B cell (primary cell): ENCODE measurements at places on chromosomes 1 and 21. TPM values are rescaled to one million over a fixed set of nuclear protein-coding genes. Genes with fewer than 3 reads are reported as not detected.

TMPRSS2 gene
- polyA plus RNA-seq, result not detected in 2 replicates

CNIH3 gene
- polyA plus RNA-seq, result 0.52 and 0.72 TPM in 2 replicates

PPM1J gene
- polyA plus RNA-seq, result 7.5 and 9.8 TPM in 2 replicates

- DNase-seq, result no peak
Measured at GRCh38 chr1:68314151-68314780, 81.9 kb upstream of the WLS start.

- no peak for DNase-seq
Measured at GRCh38 chr1:171220081-171220420, 28.2 kb upstream of the FMO1 start.

DNA sequence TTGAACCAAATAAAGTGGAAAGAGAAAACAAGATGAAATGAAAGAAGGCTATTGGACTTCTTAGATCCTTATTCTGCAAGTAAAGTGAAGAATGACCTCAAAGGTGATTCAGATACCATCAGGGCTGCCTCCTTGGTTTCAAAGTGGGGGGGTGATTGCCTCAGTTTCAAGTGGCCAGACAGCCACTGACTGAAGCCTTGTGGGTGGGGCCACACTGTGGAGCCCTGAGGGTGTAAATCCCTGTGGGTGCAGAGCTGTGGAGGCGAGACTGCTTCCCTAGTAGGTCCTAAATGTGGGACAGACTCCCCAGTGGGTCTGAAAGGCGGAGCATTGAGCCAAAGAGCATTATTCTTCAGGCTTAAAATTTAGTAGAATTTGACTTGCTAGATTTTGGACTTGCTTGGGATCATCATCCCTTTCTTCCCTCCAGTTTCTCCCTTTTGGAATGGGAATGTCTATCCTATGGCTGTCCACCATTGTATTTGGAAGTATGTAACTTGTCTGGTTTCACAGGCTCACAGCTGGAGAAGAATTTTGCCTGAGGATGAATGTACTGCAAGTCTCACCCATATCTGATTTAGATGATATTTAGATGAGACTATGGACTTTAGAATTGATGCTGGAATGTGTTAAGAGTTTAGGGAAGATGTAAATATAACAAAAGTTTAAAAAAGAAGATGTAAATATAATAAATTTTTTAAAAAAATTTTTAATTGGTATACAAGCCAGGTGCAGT lies 71.6 kb upstream of the SOX13 start:
- no peak for DNase-seq
